ENCODE measurements at places on chromosomes 6 and 20.

DNA sequence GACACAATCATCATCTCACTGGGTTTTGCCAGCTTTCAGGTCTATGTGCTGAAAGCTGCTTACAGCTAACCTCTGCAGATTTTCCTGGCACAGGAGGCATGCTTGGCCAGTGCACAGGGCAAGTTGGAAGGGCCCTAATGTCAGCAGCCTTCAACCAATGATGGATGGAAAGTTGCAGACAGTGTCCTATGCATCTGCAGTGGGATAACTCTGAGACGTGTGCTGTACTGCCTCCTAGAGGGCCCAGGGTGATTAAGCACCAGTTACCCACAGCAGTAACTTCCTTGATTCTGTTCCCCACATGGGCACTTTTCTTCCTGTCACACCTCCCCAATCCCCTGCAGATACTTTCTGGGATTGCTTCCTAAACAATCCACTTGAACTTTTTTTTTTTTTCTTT, 38.6 kb downstream of the OVOL2 start:
- DNase-seq: no peak

- no peak for DNase-seq
Observed at GRCh38 chr6:63709148-63709547, 73.5 kb downstream of the PHF3 start.

GRCh38 chr6:90369024-90369519, 72.4 kb upstream of the BACH2 start:
- peak; percentile 6 for DNase-seq

GRCh38 chr6:34195726-34196115, 41.0 kb upstream of the HMGA1 start:
- DNase-seq: no peak

DNA sequence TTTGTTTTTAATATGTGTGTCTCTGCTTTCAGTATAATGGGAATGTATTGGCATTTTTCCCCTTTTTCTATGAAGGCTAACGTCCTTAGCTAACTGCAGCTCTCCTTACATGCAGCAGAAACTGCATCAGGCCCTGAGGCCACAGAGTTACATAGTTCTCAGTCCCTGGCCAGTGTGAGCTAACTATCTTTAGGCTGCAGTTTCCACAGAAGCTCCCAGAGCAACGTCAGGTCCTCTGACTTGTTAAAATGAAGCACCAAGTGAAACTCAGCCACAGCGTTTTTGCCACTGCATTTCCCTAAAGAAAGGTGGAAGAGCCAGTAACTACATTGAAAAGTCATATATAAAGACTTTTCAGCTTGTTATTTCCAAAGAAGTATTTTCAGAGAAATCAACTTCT, 244.7 kb downstream of the CBLN4 start:
- DNase-seq: no peak

DNA sequence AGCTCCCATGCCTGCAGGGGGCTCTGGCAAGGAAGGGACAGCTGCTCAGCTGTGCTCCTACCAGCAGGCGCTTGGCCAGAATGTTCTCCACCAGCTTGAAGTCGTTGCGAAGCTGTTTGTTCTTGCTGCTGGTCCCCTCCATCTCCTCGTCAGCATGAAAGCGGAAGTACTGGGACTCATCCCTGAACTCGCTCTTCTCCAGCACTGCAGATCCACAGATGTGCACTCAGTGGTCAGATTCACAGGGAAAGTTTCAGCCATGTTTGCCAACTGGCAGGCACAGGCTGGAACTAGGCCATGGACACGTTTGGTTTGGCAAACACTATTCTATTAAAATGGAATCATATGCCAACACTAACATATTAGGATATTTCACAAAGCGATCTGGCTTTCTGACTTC, 167.9 kb downstream of the PREX1 start:
- no peak for DNase-seq

DNA sequence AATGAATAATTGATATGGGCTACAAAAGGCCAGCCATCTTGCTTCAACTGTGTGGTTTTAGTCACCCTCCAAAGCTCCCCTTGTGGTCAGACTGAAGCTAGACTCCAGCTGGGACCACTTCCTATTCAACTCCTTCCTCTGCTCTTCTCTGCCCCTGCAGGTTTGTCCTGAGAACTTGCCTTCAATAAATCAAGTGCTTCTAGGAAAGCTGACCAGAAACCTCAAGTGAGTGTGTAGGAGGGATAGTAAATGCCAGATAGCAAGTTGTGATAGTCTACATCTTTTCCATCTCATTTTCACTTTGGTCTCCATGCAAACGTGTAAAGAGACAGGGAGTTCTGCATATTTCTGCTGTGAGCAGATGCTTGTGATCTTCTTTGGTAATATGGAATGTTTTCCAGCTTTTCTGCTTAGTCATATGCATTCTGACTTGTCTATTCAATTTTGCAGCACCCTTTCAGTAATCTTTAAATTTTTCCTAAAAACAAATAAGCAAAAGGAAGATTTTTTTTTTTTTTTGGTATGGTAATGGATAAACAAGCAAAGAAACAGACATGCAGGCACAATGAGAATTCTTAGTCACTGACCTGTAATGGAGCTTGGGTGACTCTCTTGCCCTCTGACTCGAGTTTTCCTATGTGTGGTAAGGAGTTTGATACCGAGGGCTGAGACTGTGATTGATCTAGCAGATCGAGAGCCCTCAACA, 201.3 kb upstream of the BTBD3 start:
- DNase-seq: no peak

GRCh38 chr20:25247956-25248785, at the start of gene PYGB:
PYGB (plus strand) TSS chr20:25248085; CDS start chr20:25248179, 94 bp downstream.
- peak; percentile 53 for DNase-seq

DNA sequence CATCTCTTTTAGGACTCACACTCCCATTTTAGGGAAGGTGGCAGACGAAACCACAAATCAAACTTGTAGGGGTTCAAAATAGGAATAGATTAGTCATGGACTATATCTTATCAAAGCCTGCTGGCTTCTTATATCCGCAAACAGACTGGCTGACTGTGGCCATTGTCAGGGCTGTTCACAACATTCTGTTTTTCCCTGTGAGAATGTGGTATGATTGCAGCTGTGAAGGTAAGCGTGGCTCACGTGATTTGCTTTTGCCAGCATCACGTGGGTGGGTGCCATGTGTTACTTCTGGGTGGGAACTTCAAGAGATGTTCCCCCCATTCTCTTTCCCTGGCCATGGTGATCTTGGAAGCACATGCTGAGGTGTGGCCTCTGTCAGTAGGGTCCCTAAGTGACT, 5.9 kb downstream of the IP6K3 start:
- no peak for DNase-seq

GRCh38 chr6:119800526-119800925, 451.0 kb upstream of the MAN1A1 start:
- no peak for DNase-seq

- DNase-seq: no peak
Observed at GRCh38 chr20:51871943-51872342, 69.6 kb upstream of the SALL4 start.

GRCh38 chr6:55979526-55979925, 104.1 kb upstream of the BMP5 start:
- DNase-seq: no peak

- DNase-seq: no peak
Observed at GRCh38 chr6:64288351-64288750, 652.7 kb downstream of the PHF3 start.

DNA sequence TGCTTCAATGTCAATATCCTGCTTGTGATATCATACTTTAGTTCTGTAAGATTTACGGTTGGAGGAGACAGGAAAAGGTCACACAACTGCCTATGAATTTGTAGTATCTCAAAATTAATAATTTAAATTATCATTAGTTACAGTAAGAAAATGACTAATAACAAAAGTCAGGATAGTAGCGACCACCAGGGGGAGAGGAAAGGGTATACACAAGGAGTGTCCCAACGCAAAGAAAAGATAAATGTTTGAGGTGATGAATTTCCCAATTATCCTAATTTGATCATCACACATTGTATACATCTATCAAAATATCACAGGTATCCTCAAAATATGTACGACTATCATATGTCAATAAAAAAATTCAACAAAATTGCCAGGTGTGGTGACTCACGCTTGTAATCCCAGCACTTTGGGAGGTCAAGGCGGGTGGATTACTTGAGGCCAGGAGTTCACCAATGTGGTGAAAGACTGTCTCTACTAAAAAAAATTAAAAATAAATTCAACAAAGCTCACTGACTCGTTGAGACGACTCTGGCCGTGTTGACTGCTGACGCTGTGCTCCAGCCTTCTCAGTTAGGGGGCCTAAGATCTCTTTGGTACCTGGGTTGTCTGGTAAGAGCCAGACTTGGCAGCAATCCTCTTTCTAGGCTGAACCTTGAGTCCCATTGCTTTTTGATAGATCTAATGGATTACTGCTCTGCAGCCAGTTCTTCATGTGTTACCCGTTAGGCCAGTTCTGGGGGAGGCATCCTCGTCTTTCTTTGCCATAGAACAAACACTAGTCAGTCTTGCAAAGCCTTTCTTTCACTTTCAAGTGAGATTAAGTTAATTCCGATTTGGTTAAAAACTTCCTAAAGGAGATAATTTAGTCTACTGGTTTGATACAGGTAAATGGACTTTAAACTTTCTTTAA, 9.0 kb upstream of the OVOL2 start:
- DNase-seq: no peak

DNA sequence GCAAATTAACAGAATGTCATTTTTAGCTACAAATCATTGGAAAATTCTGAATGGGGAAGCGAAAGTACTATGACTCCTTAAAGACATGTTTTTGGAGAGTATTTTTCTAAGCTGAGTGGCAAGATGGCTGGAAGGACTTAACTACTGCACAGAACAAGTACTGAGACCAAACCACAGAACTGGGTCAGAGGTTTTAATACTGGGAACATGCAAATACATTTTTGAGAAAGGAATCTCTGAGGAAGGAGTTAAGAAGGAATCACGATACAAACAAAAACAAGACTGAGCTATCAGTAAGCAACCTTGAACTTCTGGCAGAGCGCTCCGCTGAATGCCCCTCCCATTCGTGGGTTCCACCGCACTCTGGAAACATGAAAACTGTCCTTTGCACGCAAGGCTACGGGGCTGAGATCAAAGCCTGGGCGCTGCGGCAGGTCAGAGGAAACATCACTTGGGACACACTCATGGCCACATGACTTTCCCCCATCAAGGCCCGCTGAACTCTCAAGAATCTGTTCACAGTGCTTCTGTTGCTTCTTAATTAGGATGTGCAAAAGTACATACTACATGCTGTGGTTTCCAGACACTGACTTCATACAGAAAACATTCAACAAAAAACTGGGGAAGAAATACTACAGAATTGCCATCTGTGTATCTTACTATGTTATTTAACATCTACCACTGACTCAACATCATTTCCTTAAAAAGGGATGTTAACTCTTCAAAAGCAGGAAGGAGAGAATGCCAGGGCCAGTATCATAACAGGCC, 27.8 kb downstream of the SLC23A2 start:
- no peak for DNase-seq

GRCh38 chr20:58702161-58702510, 9.5 kb downstream of the NPEPL1 start:
- DNase-seq: no peak

DNA sequence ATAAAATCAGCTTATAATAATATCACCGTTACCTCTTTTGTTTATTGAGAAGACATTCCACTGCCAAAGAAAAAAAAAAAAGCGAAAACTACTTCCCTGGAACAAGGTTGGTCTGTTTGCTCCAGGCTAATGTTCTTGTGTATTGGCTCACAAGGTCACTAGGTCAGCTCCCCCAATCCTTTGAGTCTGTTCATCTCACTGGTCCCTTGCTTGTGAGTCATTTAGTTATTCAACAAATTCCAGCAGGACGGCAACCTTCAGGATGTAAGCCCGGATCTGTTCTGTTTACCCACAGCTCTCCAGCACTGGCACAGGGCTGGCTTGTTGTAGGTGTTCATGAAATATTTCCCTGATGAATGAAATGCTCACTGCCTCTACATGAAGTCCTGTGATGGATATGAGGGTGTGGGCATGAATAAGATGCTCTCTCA, 3.3 kb downstream of the ARHGAP40 start:
- DNase-seq: no peak

- DNase-seq: no peak
Observed at GRCh38 chr6:168864541-168865460, 388.8 kb downstream of the THBS2 start.

- no peak for DNase-seq
Observed at GRCh38 chr6:152100183-152100618, 292.7 kb downstream of the ESR1 start.

DNA sequence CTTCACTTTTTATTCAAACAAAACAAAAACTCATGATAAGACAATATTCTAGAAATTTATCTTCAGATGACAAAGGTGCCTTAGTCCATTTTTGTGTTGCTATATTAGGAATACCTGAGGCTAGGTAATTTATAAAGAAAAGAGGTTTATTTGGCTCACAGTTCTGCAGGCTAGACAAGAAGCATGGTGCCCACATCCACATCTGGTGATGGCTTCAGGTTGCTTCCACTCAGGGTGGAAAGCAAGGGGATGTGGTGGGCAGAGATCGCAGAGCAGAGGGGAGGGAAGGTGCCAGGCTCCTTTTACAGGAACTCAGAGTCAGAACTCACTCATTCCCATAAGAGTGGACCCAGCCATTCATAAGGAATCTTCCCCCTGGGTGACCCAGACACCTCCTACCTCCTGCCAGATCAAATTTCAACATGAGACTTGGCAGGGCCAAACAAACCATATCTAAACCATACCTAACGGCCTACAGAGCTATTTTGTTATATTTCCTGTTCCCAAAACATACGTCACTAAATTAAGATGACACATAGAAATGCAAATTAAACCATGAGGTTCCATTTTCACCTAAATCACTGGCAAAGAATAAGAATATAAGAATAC, 26.4 kb downstream of the ABHD12 start:
- DNase-seq: no peak

DNA sequence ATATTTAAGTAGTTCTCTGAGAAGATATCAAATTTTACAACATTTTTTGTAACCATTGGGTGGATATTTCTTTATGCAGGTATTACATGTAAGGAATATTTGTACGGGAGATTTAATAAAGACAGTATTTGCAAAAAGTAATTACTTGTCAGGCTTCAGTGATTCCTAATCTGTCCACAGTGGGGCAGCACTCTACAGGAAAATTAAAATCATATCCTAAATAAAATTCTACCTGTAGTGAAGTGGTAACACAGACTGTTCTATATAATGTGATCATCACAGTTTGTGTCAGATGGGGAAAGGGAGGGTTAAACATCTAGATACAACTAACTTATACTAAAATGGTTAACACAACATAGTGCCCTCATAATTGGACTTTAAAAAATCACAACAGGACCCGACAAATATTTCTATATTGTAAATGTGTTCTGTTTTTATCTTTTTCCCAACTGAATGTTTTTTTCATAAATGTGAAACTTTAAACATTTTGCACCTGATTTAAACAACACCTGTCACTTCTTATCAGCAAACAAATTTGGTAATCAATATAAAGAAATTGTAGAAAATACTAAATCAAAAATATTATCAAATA, 145.6 kb upstream of the MANEA start:
- DNase-seq: peak; percentile 2

GRCh38 chr6:118696271-118696670, 44.9 kb upstream of the CEP85L start:
- DNase-seq: no peak

GRCh38 chr6:89047473-89047872, 33.1 kb upstream of the PNRC1 start:
- DNase-seq: no peak

GRCh38 chr6:113873043-113873667, 16.0 kb downstream of the MARCKS start:
- no peak for DNase-seq

GRCh38 chr6:3697609-3698008, 53.9 kb downstream of the PXDC1 start:
- no peak for DNase-seq

All from stimulated activated CD8-positive, alpha-beta memory T cell treated with anti-CD3 and anti-CD28 coated beads, Interleukin-12 subunit alpha, Interleukin-12 subunit beta, amount 100 ng/mL, for 1 hour (primary cell).